ENCODE measurements at places on chromosomes 7 and 10.
A peak's percentile ranks its signal among the peaks of the same experiment; 100 is the strongest.

GRCh38 chr10:83037653-83038052 is 1101.7 kb upstream of the GHITM start:
- DNase-seq, result no peak

GRCh38 chr7:14786314-14786895 is 116.1 kb downstream of the DGKB start:
- DNase-seq, result no peak

- DNase-seq, result no peak
Observed at GRCh38 chr7:34772296-34772938, 114.4 kb downstream of the NPSR1 start.

- peak; percentile 68 for DNase-seq
Observed at GRCh38 chr10:46028584-46029460, 1.6 kb downstream of the NCOA4 start.

DNA sequence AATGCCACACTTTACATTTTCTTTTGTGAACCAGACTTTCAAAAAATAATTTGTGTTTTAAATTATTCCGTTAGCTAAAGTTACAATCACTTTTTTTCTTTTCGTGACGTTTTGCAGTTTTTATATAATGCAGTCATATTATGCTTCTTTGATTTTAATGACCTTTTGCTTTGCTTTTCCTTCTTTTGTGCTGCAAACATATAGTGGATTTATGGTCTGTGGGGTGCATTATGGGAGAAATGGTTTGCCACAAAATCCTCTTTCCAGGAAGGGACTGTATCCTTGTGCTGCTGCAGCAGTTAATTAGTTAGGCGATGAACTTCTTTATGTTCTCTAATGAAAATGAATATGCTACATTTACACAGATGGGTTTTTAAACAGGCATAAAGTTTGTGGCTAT is 117.4 kb downstream of the MAPK8 start:
- DNase-seq, result no peak

DNA sequence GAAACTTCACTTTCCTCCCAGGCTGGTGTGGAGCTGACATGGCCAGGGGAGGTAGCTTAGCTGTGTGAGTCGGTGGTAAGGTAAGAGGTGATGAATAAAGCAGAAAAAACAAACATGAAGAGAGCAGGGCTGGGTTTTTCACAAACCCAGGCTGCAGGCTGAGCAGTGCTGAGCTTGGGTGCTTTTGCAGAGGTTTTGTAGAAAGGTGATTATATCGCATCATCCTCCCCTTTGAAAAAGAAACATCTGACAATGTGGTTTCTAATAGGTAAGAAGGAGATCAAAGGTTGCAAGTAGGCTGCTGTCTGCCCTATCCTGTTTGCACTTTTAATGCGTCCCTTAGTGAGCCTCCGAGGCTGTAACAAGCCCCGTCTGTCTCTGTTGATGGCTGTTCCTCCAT is 69.6 kb upstream of the GRM8 start:
- DNase-seq, result no peak

DNA sequence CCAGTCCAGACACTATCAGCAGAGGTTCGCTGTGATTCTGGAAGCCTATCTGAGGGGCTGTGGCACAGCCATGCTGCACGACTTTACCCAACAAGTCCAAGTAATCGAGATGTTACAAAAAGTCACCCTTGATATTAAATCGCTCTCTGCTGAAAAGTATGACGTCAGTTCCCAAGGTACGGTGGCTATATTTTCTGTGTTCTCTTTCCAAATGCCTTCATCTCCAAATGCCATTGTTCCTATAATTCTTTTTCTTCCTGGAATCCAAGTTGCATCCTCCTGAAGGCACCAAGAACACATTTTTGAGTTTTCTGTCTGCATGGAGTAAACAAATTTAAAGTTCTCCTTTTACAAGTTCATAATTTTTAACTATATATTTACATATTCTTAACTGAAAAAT is 7.7 kb downstream of the PIK3CG start:
- no peak for DNase-seq

DNA sequence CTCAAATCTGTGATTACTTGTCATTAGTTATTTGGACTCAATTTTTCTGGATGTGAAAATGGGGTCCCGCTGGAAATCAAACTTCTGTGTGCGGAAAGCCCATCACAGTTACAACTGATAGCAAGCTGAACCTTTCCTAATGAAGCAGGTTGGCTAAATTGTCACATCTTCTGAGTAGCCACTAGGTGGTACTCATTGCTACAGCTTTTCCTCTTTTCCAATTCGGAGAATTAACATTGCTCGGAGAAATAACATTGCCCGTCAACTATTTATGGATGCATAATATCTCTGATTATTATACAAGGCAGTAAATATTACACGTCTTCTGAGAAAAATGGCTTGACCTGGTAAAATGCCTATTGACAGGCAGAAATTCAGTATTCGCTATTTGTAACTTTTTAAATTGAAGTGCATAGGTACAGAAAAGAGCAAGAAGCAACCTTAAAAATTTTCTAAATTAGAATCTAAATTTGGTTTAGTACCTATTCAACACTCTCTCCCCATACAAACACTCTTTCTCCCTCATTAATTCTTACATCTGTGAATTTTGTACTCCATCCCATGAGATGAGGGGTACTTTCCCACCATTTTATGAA is 17.3 kb upstream of the BLOC1S2 start:
- peak; percentile 21 for DNase-seq

GRCh38 chr7:47454069-47454973 is 127.6 kb downstream of the TNS3 start:
- DNase-seq, result no peak
